Foreskin fibroblast (primary cell): ENCODE measurements at places on chromosomes 5 and 9.

GRCh38 chr5:95984287-95984938 lies 22.8 kb upstream of the ELL2 start:
- DNase-seq: peak; percentile 65

GRCh38 chr9:111920531-111920930 lies 23.9 kb downstream of the UGCG start:
- DNase-seq: no peak

DNA sequence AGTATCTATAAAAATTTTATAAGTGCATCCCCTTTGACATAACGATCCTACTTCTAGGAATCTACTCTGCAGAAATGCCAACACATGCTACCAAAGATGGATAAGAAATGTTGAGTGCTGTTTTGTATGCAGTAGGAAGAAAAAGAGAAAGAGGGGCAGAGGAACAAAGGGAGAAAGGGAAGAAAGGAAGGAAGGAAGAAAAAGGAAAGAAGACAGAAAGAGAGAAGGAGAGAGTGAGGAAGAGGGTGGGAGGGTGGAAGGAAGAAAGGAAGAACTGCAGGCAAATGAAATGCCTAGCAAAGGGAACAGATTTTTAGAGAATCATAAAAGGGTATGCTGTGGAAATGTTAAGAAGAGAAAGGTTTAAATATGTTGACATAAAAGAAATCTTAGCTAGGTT lies 48.5 kb upstream of the ALDOB start:
- DNase-seq: no peak

- DNase-seq: no peak
Measured at GRCh38 chr9:87250205-87250604, 247.5 kb upstream of the DAPK1 start.

GRCh38 chr5:133247881-133248624 lies 196.2 kb downstream of the HSPA4 start:
- no peak for DNase-seq

DNA sequence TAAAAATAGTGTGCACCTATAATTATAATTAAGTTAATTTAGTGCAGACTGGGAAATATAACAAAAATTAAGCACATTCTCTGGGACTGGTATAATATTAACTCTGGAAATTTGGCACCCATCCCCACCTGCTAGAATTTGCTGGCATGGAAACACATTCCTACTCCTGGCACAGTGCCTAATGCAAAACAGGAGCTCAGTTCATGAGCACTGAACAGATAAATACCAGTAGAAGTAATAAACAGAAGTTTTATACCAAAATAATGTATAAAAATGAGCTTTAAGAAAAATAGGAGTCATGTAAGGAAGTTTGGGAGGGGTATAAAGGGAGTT lies 23.7 kb upstream of the NPR3 start:
- no peak for DNase-seq

DNA sequence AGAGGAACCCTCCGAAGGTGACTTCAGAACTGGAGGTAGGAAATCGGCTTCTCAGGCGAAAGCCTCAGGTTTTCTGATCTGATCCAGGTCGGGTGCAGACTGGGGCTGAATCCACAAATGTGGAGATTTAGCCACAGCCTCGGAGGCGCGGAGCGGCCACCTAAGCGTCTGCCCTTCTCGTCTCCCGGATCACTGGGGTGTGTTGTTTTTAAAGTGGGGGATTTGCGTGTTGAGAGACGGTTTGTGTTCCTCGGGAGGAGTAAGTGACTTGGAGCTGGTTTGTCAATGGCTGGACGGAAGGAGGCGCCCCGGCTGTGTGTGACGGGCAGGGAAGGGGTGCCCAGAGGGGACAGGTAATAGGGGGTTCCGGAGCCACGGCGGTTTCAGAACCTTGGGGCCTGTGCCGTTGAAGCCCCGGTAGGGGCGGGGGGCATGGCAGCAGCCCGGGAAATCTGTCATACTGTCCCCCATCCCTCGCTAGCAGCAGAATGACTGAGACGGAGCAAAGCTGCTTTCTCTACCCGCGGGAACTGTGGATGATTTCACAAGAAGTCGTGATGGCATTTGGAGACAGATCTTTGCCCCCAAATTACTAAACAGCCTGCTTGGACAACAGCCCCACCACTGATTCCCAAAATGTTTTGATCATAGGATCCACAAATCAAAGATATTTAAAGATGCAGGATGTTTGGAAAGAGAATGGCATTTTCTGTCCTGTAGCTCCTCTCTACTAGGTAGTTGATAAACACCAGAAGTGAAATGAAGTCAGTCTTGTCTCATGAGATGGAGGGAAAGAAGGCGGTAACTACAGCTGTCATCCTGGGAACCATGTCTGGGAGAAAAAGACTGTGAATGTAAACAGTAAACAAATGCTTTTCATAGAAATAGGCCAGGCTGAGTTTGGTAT lies 216.5 kb downstream of the PDZD2 start:
- no peak for DNase-seq

- no peak for DNase-seq
Measured at GRCh38 chr9:4499917-4500316, 9.6 kb downstream of the SLC1A1 start.

DNA sequence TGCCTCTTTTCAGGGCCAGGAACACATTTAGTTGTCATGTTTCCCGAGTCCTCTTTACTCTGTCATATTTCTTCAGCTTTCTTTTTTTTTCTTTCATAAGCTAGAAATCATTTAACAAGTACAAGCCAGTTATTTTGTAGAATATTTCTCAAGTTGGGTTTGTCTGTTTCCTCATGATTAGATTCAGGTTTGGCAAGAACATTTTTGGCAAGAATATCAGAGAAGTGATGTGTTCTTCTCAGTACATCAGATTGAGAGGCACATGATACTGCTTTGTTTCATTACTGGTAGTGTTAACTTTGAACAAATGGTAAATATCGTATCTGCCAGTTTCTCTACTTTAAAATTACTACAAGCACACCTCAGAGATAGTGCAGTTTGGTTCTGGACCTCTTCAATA lies 45.1 kb downstream of the PCSK5 start:
- no peak for DNase-seq

- DNase-seq: no peak
Measured at GRCh38 chr5:144209361-144209760, 38.7 kb downstream of the KCTD16 start.

DNA sequence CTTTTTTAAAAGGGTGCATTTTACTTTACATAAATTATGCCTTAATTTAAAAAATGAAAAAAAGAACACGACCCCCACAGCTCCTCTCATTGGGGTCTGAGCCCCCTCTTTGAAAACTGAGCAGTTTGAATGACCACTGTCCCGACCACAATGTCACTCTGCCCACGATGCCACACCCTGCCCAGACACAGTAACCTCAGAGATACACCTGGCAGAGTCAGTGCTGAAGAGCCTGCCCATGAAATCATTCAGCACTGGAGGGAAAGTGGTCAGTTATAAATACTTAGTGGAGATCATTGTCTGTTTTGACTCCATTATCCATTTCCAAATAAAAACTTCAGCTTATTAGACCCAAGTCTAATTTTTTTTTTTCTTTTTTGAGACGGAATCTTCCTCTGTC lies 49.3 kb downstream of the DNAJC21 start:
- DNase-seq: no peak

DNA sequence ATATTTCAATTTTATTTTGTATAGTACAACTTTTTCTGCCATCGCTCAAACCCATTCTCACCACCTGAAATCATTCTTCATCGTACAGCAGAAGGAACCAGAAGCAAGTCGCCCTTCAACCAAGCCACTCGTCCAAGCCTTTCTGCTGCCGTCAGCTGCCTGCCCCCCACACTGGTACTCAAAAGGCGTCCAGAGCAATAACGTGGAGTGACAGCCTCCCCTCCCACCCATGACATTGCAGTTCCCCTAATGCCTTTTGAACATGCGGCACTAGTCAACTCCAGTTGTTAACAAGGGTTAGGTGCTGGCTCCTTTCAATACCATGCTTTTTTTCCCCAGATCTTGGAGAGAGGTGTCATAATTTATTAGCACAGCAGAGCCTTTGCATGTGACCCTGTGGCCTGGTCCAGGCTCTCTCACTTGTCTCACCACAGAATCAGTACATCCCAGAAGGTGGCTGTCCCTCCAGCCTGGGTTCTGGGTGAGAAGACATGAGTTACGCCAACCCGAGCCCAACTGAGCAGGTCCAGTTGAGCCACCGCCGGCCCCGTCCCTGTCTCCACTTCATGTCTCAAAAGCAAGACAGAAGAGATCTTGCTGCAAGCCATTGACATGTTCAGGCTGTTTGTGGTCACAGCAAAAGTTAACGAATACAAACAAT lies 20.4 kb upstream of the MED10 start:
- no peak for DNase-seq

GRCh38 chr9:111957856-111958631 lies 61.4 kb downstream of the UGCG start:
- DNase-seq: peak; percentile 95
